ENCODE measurements at places on chromosomes 2 and 18.
A peak's percentile ranks its signal among the peaks of the same experiment; 100 is the strongest.

GRCh38 chr18:55706898-55707297 lies 118.9 kb upstream of the TCF4 start:
- no peak for DNase-seq

DNA sequence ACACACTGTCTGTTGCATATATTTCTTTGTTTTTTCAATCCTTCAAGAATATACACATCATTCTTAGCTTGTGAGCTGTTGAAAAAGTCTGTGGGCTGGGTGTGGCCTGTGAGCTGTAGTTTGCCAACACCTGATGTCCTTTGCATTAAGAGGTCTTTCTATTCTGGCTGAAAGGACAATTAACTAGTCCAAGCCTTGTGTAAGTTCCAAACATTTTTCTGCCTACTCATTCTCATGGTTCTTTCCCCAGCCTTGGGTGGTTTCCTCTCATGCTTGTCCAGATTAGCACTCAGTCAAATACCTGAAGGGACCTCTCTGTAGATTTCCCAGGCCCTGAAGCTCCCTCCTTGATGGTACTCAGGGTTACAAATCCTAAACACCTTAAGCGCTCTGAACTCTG lies 57.8 kb upstream of the NABP1 start:
- no peak for DNase-seq

- DNase-seq, result no peak
Observed at GRCh38 chr2:29184531-29184930, 69.3 kb downstream of the CLIP4 start.

DNA sequence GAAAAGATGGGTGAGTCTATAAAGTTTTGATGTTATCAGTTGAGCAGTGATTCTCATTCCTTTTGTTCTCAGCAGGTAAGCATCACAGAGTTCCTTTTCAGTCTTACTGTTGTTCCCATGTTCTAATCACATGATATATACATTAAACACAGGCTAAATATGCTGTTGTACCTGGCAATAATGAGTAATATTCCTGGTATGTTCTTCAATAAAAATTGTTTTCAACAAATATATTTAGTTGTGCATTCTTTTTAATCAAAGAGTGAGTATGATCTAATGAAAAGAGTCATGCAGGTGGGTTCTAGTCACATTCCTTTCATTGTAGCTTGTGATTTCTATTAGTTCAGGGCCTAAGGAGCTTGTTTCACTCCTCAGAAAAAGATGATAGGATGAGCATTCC lies 288.3 kb upstream of the NETO1 start:
- no peak for DNase-seq

GRCh38 chr18:49127471-49128190 lies 176.9 kb upstream of the SMAD7 start:
- DNase-seq, result no peak

- DNase-seq, result peak; percentile 8
Observed at GRCh38 chr2:185188656-185189055, 549.9 kb upstream of the FSIP2 start.

GRCh38 chr2:179172894-179173293 lies 91.7 kb downstream of the SESTD1 start:
- no peak for DNase-seq
